ENCODE measurements at places on chromosomes 5 and 9.

DNA sequence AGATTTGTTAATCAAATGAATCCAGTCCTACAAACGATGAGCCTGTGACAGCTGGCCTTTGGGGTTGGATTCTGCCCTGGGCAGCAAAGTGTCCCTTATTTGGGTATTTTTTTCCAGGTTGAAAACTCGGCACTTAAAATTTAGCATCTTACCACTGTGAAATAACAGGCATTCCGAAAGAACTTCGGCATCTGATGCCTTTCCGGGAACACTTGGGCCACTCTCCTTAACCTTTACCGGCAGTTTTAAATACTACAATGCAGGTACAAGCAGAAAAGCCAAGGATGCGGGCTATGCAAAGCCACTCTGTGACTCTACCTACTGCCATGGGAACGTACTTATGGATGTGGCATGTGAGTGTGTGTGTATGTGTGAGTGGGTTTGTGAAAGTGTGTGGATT, 1.0 kb upstream of the RASGRF2 start:
- no peak for DNase-seq

- no peak for DNase-seq
These were observed 4.3 kb downstream of the SPATA24 start for GRCh38 chr5:139399501-139400121.

- DNase-seq, result peak; percentile 8
These were observed 159.6 kb upstream of the TBCA start for GRCh38 chr5:77935506-77936364.

- no peak for DNase-seq
These were observed 9.3 kb upstream of the GBGT1 start for GRCh38 chr9:133173056-133173455.

DNA sequence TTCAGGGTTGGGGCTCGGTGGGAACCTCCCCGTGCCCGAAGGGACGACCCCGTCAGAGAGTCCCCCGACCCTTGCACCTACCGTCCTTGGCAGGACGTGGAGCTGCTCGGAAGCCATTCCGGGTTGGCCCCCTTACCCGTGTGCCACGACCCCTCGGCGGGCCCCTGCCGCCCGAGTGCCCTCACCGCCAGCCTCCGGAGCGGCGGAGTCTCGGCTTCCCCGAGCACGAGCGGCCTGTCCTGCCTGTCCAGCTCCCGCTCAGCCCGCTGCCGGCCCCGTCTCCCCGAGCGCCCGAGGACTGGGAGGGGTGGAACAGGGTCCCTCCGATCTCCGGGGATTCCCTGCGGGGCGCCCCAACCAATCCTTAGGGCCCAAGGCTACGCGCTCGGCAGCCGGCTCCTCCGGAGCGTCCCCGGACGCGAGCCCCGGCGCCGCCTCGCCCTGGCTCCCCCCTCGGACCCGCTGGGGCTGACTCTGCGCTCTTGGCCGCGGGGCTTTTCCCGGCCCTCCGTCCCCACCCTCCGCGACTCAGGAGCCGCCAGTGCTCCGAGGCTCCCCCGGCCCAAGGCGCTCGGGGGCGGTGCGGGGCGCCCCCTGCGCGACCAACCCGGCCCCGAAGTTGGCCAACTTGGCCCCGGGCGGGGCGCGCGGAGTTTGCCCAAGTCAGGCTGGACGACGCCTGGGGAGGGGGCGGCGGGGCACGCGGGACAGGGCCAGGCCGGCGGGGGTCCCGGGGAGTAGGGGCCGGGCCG, 654 bp downstream of the ADAMTS2 start:
- no peak for DNase-seq

DNA sequence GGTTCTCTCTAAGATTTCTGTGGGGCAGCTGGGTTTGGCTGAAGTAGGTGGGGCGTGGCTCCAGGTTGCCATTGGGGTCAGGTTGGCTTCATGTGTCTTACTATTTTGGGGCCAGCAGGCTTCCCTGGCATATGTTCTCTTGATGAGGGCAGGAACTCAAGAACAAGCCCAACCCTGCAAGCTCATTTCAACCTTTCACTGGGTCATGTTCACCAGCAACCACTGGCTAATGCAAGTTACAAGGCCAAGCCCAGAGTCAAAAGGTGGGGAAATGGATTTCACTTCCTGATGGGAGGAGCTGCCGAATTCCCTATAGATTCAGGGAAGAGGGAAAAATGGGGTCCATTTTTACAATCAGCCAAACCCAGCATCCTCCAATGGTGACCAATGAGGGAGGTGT, 34.0 kb upstream of the HAND1 start:
- DNase-seq, result no peak

GRCh38 chr9:13737885-13738284, 458.4 kb upstream of the MPDZ start:
- DNase-seq, result no peak

GRCh38 chr9:19231126-19231903, 822 bp downstream of the DENND4C start:
- DNase-seq, result peak; percentile 3

- DNase-seq, result no peak
These were observed 10.1 kb upstream of the GLRX start for GRCh38 chr5:95832664-95833063.

GRCh38 chr5:66870708-66871107, 274.5 kb downstream of the MAST4 start:
- DNase-seq, result no peak

- DNase-seq, result no peak
These were observed 16.0 kb downstream of the ZNF462 start for GRCh38 chr9:106878934-106879333.

DNA sequence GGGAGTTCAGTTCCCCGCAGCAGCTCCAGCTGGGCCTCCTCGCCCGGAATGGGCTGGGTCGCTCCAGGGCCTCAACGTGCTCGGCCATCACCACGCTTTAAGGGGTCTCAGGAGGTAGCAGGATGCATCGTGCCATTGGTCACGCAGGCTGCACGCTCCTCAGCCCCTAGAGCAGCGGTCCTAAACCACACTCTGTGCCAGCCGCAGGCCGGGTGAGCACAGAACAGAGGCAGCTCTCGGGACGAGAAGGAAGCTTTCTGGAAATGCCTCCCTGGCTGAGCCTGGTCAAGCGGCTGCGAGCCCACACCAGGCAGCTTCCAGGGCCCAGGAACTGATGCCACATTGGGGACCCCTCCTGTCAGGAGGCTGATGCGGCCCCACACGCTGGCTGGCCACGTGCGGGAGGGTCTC, 39.3 kb upstream of the LPCAT1 start:
- DNase-seq, result no peak

DNA sequence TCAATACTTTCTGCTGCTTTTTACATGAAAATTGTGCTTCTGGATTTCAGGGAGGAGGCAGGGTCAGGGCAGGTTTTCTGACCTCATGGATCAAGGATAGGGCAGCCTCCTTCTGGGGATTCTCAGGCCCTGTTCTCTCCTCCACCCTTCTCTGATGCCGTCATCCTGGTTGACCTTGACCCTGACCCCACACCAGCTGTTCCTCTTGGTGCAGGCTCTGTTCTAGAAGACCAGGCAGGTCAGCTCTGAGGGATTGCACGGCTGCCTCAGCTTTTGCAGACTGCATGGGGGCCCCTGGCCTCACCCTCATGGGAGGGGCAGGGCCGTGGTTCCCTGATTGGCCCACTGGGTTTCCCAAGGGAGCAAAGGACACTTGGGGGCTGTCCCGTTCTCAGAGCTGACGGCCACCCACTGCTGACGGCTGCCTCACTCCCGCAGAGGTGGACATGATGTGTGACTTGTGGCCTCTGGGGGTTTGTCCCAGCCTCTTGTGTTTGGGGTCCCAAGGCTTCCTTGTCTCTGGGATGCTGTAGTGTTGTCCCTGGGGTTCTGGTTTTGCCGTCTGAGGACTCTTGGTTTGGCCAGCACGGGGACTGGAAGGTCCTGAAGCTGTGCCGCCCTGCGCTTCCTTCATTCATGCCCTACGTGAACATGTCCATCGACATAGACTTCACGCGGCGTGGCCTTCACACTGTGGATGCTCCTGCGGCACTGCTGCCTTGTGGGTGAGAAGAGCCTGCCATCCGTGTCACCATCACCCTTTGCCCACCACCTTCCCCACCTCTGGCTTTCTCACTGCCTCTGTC, 34.5 kb downstream of the CEP72 start:
- no peak for DNase-seq

GRCh38 chr9:131642496-131643083, 97.3 kb downstream of the PRRT1B start:
- peak; percentile 59 for DNase-seq

DNA sequence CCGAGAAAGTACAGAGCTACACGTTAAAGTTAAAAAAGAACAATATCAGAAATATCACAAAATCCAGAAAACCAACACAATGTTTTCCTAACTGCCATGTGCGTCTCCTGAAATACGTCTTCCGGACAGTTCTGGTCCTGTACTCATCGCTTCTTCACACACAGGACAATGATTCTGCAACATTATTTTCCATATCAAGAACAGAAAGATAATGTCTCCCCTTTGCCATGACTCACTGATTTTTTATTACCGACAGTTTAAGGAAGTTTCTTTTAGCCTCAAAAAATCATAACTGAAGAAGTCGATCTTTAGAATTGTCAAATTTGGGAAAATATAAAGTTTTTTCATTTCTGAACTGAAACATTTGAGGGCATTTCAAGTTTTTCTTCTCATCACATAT, 2.5 kb downstream of the TBC1D9B start:
- DNase-seq, result no peak

DNA sequence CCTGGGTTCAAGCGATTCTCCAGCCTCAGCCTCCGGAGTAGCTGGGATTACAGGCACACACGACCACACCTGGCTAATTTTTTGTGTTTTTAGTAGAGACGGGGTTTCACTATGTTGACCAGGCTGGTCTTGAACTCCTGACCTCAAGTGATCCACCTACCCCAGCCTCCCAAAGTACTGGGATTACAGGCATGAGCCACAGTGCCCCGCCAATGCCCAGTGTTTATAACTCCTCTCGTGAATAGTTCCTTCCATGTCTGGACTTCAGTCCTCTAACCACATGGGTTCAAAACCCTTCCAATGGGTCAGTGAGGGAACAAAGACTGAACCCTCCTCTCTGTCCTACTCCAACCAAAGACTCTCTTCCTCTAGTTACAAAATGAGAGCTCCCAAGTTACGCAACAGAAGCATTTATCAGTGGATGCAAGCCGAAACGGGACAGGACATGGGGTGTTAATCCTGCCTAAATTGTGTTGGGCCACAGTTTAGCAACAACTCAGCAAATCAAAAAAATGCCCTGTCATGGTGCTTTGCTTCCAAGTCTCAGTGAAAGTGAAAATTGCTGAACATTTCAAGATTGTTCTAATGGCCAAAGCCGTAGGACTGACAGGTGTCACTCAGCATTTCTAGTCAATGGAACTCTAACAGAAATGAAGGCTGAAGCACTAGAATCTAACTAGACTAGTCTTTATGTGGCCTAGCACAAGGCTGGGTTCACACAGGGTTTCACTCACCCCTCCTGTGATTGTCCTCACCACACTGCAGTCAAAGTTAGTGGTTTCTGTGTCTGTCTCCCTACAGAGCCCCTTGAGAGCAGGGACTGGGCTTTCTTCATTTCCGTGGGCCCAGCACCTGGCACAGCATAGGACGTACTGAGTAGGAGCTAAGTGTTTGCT, 3.2 kb upstream of the TMEM245 start:
- no peak for DNase-seq

GRCh38 chr9:21854119-21854518, 51.7 kb downstream of the MTAP start:
- no peak for DNase-seq

DNA sequence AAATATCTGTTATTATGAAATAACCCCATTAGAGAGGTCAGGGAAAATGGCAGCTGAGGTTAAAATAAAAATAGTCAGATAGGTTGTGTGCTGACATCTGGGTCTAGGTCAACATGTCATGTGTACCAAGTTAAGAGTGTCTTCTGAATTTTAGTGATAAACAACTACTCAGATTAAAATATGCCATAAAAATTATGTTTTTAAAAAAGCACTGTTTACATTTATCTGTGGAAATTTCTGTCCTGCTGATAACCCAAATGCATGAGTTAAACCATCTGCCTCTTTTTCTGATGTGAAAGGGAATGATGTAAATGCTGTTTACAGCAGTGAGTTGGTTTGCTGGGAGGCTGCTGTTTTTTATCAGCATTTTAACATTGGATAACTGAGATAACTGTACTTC, 361.2 kb upstream of the TARS1 start:
- DNase-seq, result no peak

GRCh38 chr5:61604076-61605025, 272.3 kb downstream of the ZSWIM6 start:
- no peak for DNase-seq

GRCh38 chr9:90464978-90465377, 177.6 kb downstream of the DIRAS2 start:
- DNase-seq, result no peak

DNA sequence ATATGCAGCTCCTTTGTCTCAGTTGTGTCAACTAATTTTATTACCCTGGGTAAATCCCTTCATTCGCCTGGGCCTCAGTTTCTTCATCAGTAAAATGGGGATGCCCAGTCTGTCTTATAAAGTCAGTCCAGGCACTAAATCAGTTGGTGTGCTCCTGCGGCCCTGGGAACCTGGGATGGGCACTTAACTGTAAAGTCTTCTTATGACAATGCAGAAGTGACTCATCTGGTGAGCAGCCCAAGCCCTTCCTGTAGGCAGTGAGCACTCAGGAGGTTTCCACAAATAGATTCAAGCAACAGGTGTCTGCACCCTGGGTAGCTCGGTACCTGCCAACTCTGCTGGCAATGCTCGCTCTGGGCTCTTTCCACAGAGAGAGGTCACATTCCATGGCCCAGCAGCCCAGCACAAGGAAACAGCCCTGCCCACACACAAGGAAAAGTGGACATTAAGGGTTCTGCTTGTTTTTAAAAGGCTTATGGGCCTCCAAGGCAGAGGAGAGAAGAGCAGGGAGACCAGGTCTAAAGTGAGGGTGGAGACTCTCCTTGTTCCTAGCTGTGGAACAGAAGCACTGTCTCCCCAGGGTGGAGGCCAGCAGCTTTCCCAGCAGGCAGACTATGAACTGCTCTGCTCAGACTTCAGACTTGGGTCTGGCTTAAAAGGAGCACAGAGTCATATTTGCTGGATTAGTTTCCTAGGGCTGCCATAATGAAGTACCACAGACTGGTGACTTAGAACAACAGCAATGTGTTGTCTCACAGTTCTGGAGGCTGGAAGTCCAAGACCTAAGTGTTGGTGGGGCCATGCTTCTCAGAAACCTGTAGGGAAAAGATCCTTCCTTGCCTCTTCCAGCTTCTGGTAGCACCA, 89.7 kb upstream of the ADRA1B start:
- no peak for DNase-seq

DNA sequence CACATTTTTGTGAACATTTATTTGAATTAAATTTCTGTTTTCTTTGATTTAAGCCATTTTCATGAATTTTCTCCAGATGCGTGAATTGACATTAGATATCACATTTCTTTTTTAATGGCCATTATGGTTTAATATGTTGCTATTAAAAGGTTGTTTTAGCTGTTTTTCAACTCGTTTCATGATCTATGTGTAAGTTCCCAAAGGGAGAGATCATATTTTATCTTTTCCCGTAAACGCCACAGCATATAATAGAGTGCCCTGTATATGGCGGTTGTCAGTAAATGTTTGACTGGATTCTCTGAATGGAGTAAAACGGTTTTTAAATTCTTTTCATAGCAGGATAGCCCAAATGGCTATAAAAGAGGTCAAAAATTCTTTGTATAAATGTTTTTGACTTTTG, 35.8 kb downstream of the ZCCHC7 start:
- no peak for DNase-seq

GRCh38 chr9:87671478-87671877, 54.4 kb upstream of the CTSL start:
- DNase-seq, result no peak

- no peak for DNase-seq
These were observed 324.8 kb downstream of the CYLC2 start for GRCh38 chr9:103319979-103320378.

- no peak for DNase-seq
These were observed 17.8 kb upstream of the SLC12A7 start for GRCh38 chr5:1129711-1130055.

GRCh38 chr5:158786390-158786789, 313.3 kb downstream of the EBF1 start:
- DNase-seq, result no peak

Data from stimulated activated CD4-positive, alpha-beta T cell treated with anti-CD3 and anti-CD28 coated beads, Interleukin-15, amount 100 ng/mL, for 48 hours (primary cell).